ENCODE measurements at places on chromosomes 5 and 9.

DNA sequence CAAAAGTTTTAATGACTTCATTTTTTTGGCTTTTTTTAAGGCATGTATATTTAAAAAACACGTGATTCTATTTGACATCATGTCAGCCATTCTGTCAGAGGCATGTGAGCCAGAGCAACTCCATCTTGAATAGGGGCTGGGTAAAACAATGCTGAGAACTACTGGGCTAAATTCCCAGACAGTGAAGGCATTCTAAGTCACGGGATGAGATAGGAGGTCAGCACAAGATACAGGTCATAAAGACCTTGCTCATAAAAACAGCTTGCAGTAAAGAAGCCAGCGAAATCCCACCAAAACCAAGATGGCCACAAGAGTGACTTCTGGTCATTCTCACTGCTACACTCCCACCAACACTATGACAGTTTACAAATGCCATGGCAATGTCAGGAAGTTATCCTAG is 1000.6 kb upstream of the DMAC1 start:
- no peak for DNase-seq

DNA sequence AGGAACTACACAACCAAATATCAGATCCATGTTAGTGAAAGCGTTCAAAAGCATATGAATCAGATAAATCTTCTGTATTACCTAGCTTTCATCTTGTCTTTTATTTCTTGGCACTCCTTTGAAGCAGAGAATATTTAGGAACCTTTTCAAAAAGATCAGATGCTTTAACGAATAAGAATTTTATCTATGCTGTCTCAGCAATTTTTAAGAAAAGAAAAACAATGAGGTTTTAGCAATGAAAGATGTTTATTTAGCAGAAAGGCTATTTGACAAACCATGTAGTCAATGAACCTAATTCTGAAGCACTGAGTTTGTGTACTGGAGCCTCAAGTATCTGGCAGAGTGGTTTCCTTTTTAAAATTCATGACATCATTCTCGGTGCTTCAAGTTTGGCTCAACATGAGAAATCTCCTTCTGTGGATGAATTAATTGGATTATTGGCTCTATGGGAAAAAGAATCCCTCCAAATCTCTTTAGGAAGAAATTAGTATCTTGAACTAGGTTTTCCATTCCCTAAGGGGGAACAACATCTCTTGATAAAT is 534.7 kb downstream of the CAAP1 start:
- DNase-seq, result no peak

DNA sequence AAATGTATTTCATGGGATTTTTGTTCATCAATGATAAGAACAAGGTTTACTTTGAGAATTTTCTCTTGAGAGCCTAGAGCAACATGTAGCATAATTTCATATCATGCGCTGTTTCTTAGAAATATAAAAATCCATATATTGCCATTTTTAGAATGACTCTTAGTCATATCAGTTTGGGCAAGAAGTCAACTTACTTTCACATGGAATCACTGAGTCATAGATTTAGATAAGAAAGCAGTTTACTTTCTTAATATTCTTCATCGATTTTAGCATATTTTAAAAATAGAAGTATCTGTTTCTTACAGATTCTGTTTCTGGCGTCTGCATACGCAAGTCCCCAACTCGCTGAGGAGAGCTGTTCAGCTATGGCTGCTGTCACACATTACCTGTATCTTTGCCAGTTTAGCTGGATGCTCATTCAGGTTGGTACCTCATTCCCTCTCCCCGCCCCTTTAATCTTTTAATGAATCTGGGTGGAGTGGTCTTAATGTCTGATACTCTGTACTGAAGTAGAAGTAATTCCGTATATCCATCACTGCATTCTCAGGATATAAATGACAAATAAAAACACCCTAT is 406.6 kb downstream of the ADGRV1 start:
- DNase-seq, result no peak

- no peak for DNase-seq
Observed at GRCh38 chr5:38468978-38469706, 87.3 kb downstream of the LIFR start.

DNA sequence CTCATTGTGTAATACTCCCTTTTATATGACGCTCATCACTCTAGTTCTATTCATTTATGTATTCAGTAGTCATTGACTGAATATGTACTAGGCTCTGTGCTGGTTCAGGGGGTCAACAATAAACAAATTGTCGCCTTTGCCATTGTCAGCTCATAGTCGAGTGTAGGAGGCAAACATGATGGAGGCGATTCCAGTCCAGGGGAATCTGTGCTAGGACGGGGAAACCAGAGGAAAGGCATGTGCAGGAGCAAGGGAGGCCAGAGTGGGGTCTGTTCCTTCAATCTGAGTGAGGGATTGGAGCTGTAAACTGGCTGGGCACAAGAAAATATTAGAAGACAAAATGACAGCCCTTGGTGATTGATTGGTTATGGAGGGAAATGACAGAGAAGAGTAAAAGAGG is 83.9 kb downstream of the ANGPTL2 start:
- no peak for DNase-seq

DNA sequence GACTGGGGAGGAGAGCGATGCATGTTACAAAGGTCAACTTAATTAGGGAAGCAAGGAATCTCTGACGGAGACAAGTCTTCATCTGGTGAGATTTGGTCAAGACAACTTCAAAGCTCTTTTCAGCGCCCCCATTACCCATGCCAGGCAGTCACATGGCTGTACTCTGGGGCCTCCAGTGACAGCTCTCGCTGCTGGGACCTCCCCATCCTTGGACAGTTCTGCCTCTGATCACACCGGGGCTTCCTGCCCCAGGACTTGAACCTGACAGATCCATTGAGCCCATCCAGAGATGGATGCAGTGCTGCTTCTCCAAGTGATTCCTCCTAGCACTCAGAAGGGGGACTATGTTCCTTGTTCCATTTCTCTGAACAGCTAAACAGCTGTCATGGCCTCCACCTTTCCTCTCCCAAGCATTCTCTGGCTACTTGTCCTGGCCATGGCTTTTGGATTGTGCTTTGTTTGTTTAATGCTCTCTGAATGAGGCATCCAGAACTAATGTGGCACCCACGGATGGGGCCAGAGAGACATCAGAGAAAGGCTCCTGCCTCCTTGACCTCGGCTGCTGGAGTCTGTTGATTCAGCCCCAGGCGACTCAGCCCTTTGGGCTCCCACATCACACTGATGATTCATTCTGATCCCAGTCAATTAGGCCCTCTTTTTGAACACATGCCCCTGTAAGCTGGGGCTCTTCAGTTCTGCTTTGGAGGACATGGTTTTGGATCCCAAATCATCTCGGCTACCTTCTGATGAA is 122.1 kb upstream of the ADAMTS16 start:
- DNase-seq, result no peak
